ENCODE measurements at places on chromosomes 3 and 15.

- DNase-seq = no peak
Measured at GRCh38 chr3:43773273-43774094, 82.7 kb downstream of the ABHD5 start.

DNA sequence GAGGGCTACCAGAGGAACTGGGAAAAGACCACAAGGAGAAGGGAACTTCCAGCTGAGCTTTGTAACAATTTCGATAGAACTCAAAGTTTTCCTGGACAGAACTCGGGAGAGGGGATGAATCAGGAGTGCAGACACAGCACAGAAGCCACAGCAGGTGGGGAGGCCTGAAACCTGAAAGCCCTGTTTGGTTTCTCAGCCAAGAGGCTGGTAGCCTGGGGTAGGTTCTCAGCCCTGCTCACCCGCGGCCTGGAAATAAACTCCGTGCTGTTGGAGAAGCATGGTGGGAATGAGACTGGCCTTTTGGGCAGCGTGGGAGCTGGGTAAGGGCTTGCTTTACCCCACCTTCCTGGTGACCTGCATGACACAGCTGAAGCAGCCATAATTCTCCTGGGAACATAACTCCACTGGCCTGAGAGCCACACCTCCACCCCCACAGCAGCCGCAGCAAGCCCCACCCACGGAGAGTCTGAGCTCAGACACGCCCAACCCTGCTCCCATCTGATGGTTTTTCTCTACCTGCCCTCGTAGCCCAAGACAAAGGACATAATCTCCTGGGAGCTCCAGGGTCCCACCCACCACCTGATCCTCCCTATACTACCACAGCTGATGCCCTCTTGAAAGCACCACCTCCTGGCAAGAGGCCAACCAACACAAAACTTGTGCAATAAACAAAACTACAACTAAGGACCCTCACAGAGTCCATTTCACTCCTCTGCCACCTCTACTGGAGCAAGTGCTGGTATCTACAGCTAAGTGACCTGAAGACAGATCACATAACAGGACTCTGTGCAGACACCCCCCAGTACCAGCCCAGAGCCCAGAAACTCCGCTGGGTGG lies 52.5 kb upstream of the CHRM5 start:
- no peak for DNase-seq

DNA sequence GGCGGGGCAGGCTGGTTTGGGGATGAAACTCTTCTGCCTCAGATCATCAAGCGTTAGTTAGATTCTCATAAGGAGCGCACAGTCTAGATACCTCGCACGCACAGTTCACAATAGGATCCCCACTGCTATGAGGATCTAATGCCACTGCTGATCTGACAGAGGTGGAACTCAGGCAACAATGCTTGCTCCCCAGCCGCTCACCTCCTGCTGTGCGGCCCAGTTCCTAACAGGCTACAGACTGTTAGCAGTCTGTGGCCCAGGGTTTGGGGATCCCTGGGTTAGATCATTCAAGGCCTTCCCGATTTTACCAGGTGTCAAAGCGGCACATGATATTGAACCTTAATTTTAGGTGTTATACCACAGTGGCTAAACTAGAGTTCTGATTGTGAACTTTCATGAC lies 232.8 kb downstream of the UBE2E2 start:
- no peak for DNase-seq

DNA sequence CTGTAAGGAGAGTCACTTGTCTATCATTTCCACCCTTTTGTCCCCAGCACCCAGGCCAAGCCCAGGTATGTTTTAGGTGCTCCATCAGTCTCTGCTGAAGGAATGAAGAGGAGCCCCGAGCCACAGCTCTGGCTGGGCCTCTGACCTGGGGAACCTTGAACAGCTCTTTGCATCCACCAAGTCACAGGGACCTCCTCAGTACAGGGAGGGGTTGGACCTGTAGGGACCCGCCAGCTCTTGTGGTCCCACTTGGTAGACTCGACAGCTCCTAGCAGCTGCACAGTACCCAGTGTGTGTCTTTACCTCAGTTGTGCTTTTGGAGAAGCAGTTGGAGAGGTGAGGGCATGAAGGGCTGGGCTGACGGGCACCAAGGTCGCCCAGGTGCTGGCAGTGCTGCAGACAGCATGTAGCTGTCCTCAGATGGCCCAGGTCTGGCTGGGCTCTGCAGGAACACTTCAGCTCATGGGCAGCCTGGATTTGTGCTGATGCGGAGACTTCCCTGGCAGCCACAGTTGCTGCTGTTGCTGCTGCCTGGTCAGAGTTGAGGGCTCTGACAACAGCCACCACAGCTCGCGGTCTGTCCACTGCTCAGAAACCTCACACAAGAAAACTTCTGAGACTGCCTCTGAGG lies 123.6 kb downstream of the CACNA1D start:
- DNase-seq = no peak

GRCh38 chr3:197080344-197080743 lies 50.7 kb upstream of the MELTF start:
- DNase-seq = no peak

- DNase-seq = no peak
Measured at GRCh38 chr15:73231661-73232419, 136.9 kb downstream of the HCN4 start.

DNA sequence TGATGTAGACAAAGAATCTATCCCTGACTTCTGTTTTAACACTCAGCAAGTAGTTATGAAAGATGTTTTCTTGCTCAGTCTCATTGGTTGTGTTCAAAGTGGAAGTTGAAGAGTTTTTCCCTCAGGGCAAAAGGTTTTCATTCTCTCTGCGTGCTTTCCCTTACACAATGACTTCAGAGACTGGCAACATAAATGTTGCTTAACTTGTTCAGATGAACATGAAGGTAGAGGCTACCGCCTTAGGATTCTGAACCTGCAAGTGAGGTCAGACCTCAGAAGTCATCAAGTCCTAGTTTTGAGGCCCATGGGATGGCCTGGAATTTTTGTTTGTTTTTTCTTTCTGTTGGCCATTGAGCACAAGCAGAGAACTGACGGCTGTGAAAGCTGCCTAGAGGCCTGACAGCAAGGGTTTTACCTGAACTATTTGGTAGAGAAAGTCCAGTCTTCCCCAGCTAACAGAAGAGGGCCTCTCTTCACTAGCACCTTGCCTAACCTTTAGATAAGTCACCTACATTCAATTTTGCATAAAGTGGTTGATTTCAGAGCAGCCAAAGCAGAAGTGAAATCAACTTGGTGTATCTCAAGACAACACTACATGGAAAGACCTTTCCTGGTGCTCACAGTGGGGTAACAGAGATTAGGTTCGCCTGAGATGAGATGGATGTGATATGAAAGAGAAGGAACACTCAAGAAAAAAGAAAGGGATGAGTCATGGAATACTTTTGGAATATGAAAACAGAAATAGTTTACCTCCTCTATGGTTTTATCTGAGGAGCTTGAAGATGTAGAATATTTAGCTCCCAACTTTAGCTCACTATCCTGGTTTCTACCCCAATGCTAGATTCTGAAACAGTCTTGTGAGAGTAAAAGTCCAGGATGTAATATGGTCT lies 53.6 kb upstream of the AP4E1 start:
- no peak for DNase-seq

DNA sequence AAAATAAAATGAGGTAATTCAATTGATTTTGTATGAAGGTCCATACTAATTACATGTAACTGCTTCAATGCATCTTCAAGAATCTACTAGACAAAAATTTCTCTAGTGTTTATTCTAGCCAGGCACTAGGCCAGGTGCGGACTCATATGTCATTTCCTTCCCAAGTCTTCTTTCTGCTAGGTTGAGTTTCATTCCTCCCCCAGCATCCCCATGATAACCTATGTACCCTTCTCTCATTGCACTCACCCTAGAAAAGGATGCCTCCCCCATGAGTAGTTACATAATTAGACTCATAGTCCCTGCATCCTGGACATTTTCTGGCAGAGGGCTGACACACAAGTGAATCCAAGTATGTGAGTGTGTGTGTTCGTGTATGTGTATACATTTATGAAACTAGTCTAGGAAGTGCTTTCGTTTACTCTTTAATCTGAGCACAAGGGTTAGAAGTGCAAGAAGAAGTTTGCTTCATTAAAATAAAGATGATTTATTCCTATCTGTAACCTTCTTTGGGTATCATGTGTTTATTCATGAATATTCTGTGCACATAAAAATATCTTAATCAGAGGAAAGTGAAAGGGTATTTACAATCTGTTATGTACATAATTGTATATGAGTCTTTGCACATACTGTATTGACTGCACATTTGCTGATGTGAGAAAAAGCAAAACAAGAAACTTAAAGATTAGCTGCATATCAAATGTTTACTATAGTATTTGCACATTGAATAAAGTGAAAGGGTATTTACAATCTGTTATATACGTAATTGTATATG lies 585.6 kb upstream of the ZNF717 start:
- no peak for DNase-seq

GRCh38 chr15:41914411-41914810 lies 20.6 kb upstream of the SPTBN5 start:
- DNase-seq = no peak

GRCh38 chr3:32200490-32200889 lies 38.0 kb upstream of the CMTM8 start:
- DNase-seq = no peak

DNA sequence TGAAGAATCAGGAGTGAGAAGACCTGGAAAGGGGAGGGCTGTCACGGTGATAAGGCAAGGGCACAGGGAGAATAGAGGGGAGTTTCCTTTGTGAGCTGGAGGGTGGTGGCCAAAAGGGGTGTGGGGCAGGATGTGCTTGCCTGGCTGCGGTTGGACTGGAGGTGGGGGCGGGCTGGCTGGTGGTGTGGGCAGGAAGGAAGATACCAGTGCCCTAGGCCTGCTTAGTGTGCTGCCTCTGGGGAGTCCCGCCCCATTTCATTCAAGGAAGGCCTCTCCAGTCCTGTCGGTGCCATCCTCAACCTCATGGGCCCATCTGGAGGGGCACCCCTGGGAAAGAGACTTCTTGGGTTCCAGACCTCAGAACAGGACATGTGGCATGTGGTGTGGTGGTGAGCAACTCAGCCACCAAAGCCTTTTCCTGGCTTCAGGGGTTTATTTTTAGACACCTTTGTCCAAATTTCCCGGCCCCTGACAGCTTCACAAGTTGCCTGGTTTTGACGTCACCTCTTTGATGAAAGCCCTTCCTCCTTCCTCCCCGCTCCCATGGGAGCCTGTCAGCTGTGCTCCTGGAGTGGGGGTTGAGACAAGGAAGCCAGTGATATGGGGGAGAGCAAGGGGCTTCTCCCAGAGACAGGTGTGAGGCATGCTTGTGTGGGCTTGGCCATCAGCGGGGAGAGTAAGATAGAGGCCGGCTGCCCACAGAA lies 15.6 kb downstream of the TEX264 start:
- DNase-seq = no peak

DNA sequence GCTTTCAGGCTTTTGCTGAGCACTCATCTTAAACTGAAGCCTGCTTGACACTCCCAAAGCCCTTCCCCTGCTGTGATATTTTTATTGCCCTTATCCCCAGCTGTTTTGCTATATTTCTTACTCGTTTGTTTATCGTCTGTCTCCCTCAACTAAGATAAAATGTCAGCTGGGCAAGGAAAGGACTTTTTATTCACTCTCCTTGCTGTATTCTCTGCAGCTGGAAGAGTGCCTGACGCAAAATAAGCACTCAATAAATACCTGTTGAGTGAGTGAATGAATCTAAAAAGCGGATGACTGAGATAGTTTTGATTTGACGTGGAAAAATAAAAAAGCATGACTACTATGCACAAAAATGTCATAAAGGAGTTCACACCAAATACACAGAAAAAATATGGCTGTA lies 84.8 kb upstream of the POMGNT2 start:
- no peak for DNase-seq

DNA sequence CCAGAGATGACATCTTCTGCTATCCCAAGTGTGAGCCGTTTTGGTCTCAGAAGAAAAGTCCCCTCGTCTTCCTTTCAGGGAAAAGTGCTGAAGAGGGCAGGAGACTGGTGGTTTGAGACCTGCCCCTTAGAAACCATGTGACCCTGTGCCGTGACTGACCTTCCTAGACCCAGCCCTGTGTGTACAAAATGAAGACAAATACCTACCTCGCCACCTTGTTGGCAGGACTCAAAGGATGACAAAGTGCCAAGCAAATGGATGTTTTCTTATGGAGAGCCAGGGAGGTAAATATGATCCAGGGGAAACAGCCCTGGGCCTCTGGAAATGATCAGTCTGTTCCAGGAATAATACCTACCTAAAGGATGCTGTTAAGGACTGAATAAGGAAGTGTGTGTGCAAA lies 41.3 kb downstream of the FAM174B start:
- no peak for DNase-seq

- DNase-seq = no peak
Measured at GRCh38 chr3:11616551-11616950, 27.2 kb downstream of the VGLL4 start.

- peak; percentile 9 for DNase-seq
Measured at GRCh38 chr15:70569091-70569713, 194.2 kb downstream of the UACA start.

DNA sequence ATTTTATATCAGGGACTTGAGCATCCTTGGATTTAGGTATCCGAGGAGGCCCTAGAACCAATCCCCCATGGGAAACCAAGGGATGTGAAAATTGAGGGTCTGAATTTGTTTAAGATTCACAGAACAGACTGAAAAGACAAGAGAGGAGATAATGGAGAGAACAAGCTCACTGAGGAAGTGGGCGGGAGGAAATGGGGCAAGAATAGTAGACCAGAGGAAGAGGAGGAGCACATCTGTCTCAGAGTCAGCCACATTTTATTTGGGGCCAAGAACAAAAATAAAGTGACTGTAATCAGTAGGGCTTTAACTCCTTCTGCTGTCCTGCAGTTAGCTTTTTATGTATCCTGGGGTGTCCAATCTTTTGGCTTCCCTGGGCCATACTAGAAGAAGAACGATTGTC lies 63.8 kb downstream of the BLM start:
- no peak for DNase-seq

DNA sequence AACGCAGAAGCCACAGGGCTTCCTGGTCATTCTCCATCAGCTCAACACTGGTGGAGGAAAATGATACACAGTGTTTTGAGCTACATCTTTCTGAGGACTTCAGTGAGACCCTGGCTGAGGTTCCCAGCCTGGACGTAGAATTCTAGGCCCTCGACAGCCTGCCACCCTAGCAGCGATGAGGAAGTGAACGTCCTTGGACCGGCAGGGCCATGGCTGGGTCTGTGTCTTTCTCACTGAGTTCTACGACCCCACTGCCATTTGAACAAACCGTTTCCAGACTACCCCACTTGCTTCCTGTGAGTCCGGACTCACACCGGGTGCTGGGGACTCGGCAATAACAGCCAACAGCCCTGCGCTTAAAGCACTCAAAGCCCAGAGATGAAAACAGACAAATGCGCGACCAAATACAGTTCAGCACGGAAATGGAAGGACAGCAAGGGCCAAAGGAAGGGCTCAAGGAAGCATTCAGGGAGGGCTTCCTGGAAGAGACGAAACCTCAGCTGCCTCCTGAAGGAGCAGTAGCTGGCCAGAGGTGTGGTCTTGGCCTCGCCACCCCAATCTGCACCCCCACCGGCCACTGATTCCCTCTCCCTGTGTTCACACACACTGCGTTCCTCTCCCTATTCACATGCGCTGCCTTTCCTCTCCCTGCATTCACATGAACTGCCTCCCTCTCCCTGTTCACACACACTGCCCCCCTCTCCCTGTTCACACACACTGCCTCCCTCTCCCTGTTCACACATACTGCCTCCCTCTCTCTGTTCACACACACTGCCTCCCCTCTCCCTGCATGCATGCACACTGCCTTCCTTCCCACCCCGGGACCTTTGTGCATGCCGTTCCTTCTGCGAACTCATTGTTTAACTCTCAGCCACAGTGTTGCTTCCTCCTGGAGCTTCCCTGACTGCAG lies 136.3 kb upstream of the PRR20G start:
- no peak for DNase-seq

- no peak for DNase-seq
Measured at GRCh38 chr3:172102123-172102882, 62.9 kb downstream of the FNDC3B start.

- peak; percentile 38 for DNase-seq
Measured at GRCh38 chr3:197466586-197467399, 89.0 kb downstream of the BDH1 start.

GRCh38 chr15:33664947-33665346 lies 303.4 kb upstream of the CHRM5 start:
- no peak for DNase-seq
